ENCODE measurements at places on chromosomes 3 and 15.

DNA sequence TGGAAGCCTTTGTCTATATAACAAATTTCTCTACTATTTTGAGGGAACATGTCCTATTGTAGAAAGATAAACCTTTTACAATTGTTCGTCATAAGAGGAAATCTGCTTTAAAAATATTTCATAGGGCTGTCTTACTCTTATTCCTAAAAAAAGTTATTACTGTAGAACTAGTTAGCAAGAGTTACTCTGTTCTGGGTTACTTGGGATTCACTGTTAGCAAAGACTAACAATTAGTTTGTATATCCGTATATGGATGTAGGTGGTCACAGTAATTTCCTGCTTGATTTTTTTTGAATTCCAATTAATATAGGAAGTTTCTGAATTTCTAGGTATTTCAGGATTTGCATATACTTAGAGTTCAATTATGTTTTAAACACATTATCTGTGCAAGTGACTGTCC is 413.5 kb downstream of the RBMS3 start:
- no peak for DNase-seq

- no peak for DNase-seq
These were observed 8.0 kb downstream of the ANKDD1A start for GRCh38 chr15:64919721-64920120.

GRCh38 chr15:35038626-35039451 is 46.3 kb downstream of the NANOGP8 start:
- DNase-seq: no peak

GRCh38 chr3:73080216-73080966 is 18.9 kb downstream of the EBLN2 start:
- no peak for DNase-seq

DNA sequence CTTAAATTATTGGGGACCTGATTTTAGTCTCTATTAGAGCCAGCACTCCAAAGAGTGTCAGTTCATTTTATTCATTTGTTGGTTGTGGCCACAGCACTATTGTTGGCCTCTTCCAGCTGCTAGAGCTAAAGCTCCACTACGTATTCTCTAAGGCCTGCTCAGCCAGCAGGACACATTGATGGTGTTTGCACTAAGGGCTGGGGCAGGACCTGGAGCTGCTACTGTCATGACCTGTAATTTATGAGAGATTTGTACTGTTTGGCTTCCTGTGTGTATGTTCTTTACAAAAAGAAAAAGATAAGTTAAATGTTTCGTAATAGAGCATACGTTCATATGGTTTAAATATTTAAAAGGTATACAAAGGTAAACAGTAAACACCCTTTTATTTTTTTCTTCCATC is 8.1 kb downstream of the GFM1 start:
- no peak for DNase-seq

DNA sequence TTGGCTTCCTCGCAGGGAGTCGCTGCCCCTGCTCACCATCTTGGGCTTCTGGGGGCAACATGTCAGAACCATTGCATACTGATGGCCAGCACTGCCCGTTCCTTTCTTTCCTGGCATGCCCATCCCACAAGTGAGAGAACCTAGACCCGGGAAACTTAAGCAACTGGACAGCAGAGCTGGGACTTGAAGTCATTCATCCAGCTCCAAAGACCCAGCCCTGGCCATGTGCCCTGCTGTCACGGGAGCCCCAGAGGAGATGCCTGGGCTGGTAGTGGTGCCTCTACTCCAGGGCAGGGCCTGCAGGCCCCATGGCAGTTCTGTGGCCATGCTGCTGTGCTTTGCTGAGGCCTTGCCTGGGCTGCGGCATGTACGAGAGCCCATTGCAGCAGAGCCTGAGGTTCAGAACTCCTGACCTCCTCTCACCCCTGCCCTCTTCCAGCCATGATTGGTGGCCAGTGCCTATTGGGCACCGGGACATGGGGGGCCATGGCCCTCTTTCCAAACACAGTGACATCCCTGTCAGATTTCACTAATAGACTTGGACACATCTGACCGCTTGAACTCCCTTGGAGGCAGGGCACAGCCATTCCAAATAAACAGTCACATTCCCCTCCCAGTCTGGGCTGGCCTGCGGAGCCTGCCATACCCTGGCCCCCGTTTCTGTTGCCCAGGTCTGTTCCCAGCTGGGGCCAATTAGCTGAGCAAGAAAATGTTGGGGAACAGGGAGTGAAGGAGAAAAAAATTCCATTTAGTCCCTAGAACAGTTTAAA is 115.9 kb downstream of the EEFSEC start:
- no peak for DNase-seq

- DNase-seq: no peak
These were observed 365.6 kb downstream of the PTPRG start for GRCh38 chr3:61926923-61927322.

DNA sequence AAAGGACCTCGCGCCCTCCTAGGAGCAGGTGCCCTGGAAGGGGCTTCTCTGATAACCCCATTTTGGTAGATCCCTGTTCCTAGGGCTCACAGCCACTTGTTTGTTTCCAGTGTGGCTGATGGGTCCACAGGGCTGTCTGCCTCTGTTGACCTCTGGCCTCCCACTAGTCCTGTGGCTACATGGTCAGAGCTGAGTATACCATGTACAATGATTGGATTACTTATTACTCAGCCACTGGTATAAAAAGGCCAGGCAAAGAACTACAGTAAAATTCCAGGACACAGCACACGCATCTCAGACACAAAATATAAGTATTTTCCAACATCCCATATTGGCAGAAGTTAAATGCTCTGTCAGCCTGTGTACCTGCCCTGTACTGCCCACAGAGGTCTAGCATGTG is 277.3 kb downstream of the GABRG3 start:
- no peak for DNase-seq

Measured in CD4-positive, alpha-beta T cell treated with Interleukin-6 for 4 hours (primary cell).